ENCODE measurements at places on chromosomes 6 and 20. TPM values are rescaled to one million over a fixed set of nuclear protein-coding genes. Genes with fewer than 3 reads are reported as not detected.

DNA sequence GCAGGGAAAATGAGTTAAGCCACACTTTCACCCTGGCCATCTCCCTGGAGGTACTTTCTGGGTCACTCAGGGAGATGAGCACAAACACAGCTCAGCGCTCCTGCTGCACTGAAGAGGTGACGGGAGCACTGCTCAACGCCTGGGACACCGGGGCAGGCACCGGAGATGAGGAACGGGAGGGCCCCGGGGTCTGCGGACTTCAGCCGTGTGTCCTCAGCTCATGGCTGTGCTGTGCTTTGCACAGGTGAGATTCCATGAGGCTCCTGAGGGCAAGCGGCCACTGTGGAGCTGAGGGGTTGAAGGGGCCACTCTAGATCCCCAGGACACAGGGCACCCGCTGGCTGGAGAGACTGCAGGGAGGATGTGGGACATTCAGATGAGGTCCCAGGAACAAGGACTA, 234.2 kb upstream of the EXOC2 start:
- DNase-seq: no peak

DNA sequence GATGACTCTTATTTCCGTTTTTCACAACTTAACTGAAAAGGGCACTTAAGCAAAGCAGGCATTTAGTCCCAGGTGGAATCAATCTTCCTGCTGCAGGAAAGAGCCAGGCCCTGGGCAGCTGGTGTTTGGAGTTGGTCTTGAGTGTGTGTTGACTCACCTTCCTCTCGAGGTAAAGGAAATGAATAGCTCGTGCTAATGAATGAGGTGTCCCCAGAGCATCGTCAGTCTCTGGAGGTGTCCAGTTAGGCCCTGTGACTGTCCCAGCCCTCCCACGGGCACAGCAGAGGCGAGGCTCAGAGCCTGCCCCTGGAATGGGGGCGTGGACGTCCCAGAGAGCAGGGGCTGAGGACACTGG, 277.7 kb downstream of the NRN1 start:
- DNase-seq: no peak

PLEKHG1 gene
- 4.2 TPM for total RNA-seq

BANF2 gene
- total RNA-seq: not detected

- DNase-seq: no peak
Measured at GRCh38 chr6:43181621-43181941, 415 bp upstream of the CUL9 start.

DNA sequence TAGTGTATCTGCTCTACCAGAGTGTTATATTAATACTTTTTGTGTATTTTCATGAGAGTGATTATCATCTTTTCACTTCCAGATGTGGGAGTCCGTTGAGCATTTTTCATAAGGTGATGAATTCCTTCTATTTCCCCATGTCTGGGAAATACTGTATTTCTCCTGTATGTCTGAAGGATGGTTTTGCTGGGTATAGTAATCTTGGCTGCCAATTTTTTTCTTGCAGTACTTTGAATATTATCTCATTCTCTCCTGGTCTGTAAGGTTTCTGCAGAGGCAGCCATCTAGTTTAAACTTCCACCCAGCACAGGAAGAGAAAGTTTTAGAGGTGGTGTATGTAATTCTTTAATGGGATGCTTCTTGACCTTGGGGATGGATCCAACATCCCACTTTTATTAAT, 15.4 kb upstream of the DYNLRB1 start:
- no peak for DNase-seq

IFNGR1 gene
- 26.8 TPM for total RNA-seq

FKBP1C gene
- total RNA-seq: 1.5 TPM

DNA sequence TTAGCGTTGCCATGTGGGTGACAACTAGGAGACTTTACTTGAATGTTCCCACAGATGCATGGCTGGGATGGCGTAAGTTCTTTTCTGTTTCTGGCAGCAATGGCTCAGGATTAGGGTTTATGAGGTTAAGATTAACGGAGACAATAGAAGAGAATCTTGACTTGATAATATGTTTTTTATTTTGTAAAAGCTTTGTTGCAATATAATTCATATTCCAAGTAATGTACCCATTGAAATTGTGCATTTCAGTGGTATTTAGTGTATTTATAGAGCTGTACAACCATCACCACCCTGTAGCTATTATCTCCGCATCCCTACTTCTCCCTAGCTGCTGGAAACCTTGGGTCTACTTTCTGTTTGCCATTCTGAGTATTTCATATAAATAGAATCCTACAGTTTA, 349.2 kb downstream of the UTRN start:
- DNase-seq: no peak

DNA sequence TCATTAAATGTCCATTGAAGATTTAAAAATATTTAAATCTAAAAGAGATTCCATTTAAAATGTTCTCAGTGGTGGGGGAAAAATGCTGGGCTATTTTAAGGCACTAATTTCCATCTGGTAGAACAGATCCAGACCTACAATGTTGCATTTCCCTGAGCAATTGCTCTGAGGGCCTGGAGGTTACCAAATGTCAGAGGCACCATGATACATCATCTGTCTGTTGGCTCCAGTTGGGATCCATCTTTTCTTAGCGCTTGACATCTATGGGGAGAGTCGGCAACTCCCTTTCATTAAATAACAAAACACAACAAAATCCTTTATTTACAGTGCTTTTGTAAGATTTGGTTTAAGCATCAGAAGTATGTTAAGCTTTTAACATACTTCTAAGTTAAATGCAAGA, 224.5 kb downstream of the FOXC1 start:
- DNase-seq: no peak

DNA sequence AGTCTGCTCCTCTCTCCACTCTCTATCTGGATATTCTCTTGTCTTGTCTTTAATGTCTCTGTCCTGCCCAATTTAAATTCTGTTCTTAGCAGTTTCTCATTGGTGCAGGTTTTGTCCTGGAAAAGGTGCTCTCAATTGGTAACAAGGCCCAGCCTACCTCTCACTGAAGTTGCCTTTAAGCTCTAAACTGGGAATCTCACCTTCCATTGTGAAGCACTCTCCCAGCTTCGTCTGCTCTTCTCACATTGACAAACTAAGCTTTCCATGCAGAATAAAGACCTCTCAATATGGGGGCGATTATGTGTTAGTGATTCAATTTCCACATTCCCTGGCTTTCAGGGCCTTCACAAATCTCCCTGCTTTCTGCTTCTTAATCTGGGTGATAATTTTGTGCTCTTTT, 1712.2 kb downstream of the GRIK2 start:
- no peak for DNase-seq

SCAND1 gene
- total RNA-seq: 46.4 TPM

DNA sequence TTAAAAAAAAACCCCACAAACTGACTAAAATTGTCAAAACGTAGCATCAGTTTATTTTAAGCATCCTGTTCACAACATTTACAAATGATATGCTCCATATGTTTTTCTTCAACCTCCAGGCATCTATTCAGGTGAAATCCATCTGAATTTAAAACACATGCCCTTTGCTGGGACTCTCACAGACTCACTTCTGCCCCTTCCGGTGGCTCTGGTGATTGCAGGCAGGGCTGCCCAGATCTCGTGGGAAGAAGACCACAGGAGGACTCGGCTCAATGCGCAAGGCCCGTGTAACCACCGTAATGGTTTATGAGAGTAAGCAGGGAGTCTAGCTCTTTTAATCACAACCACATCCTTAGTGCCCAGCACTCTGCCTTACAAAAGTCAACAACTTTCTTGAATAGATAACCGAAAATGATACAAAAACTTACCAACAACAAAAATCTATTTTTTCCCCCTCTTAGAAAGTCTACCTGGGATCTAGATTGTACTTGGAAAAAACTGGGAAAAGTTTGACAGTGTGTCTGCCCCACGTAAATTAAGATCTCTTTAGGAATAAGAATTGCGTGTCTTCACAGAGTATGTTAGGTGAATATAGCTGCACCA, 139.1 kb downstream of the KIF16B start:
- peak; percentile 60 for DNase-seq

CST2 gene
- total RNA-seq: not detected

- DNase-seq: no peak
Measured at GRCh38 chr20:19341348-19342053, 129.1 kb downstream of the SLC24A3 start.

GPANK1 gene
- 29.4 TPM for total RNA-seq

GRCh38 chr6:42498473-42499128, 46.9 kb upstream of the TRERF1 start:
- DNase-seq: no peak
